ENCODE measurements at places on chromosomes 7 and 10.

DNA sequence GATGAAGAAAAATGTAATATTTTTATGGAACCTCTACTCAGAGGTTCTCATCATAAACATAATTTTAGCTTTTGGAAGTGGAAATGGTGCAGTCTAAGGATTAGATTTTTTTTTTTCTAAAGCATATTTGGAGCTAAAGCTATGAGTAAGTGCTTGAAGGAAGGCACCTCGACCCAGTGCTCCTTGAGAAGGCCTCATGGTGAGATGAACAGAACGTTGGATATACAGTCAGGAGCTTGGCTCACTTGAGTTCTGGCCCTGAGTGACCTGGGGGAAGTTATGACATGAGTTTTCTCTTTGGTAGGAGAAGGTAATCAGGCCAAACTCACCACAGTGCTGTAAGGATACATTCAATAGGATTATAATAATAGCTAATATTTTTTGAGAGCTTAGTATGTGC, 163.3 kb downstream of the JCAD start:
- no peak for DNase-seq

DNA sequence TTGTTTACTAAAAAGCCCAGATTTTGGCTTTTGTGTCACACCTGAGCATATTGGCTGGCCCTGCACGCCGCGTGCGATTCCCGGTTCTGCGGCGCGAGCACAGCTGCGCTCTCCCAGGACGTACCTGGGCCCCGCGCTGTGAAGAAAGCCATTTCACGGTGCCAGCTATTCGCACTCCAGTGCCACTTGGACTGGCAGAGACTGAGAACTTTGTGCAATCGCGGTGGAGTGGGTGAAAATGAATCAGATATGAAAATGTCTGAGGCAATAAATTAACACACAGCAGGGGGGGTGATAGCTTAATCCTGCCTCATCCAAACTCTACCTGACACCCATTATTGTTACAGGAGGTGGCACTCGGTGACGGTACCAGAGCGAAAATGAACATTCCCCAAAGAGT, 330.1 kb upstream of the MGMT start:
- no peak for DNase-seq

DNA sequence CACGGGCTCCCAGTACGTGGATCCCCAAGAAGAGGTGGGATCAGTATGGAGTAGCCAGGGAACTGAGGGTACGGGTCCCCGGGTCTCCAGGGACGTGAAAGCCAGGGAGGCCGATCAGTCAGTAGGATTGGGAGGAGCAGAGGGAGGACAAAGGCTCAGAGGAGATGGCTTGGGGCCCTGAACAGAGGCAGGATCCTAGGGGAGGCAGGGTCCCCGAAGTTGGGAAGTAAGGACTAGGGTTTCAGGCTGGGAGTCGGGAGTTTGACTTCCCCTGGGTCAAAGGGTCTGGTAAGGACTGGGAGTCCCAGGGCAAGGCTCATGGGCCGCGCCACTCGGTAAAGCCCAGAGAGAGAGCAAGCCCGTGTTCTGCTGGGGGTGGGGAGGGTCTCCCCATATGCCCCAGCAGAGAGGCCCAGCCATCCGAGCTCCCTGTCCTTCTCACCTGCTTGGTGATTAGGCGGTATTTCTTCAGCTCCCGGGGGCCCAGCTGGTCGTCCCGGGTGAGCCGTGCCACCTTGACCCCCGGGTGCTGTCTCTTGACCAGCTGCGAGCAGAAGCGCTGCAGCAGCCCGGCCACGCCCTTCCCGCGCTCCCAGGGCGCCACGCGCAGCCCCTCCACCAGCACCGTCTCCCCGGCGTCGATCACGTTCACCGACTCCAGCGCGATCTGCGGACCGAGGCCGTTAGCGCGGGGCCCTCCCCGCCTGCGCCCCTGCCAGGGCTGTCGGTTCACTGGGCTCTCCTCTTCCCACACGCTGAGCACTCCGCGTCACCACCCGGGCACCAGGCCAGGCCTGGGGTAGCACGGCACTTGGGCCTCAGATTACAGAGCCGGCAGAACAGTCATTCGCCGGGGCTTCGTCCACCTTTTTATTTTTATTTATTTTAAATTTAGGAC, 7.0 kb downstream of the NAT16 start:
- DNase-seq, result peak; percentile 47

GRCh38 chr10:76950354-76950753, 687.3 kb downstream of the KCNMA1 start:
- no peak for DNase-seq

DNA sequence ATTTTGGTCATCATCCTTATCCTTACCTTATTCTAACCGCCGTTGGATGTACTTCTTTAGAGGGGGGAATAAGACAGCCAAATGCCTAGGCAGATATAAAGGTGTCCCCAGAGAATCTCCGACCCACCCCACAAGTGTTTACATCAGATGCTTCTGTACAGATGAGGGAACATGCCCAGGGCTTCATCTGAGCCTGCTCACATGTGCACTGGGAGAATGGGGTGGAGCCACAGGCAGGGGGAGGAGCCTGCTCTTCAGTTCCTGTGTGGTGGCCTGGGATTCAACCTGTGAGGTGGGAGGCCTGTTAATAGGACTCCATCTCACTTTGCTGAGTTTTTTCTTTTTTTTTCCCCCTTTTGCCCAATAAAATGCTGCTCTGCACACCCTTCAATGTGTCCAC, 27.6 kb upstream of the OPTN start:
- no peak for DNase-seq

GRCh38 chr7:44796034-44796503, 412 bp upstream of the PPIA start:
- no peak for DNase-seq

GRCh38 chr10:63987212-63987611, 466.0 kb downstream of the REEP3 start:
- DNase-seq, result no peak

GRCh38 chr10:132678436-132679216, 107.3 kb downstream of the NKX6-2 start:
- DNase-seq, result no peak

DNA sequence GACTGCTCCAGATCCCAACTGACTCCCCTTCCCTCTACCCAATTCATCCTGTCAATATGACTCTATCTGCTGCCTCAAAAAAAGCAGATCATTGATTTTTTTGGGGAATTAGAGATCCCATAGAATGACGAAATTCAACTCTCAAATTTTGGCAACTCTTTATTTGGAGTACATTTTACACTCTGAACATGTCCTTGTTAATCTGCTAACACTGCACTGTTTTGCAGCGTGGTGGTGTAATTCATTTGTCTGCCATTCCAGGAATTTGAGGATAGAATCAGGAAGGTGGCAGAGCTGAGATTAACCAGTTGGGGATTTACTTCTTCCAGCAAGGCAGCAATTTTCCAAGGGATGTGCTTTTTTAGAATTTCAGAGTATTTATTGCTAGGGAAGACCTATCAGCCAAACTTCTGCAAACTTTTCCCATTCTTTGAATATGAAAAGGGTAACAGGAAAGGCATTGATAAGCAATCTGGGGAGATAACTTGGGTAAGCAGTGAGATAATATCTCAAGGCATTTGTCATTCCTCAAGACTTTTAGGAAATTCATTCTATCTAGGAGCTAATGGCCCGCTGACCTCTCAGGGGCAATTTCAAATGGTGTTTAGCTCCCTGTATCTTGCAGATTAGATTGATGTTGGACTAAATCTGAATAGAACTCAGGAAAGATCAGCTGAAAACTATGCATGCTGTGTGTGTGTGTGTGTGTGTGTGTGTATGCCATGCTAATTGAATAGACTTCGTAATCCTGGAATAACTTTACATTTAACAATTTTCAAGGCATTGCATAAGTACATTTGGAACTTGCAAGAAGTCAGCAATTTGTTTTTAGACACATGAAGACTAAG, 9.7 kb downstream of the BAMBI start:
- no peak for DNase-seq

- no peak for DNase-seq
Observed at GRCh38 chr7:1142051-1142635, 17.9 kb downstream of the ZFAND2A start.

DNA sequence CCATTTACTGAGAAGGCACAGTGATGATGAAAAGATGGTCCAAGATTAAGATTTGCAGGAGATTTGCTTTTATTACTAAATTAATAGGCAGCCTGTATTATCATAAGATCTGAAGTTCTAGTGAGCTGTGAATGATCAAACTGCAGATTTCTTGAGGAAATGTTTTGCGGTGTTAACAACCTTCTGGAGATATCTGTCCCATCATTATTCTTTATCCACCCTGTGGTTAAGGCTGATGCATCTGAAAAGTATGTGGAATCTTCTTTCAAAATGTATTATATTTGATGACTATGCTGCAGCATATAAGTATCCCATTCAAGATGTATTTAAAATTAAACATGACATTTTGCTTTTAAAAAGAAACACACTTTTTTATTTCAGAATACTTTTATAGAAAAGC, 150.3 kb downstream of the POLR1F start:
- DNase-seq, result no peak

- DNase-seq, result peak; percentile 48
Observed at GRCh38 chr10:112374724-112375541, 1.0 kb downstream of the ACSL5 start.

GRCh38 chr7:142642316-142642715, 107.0 kb upstream of the PRSS1 start:
- DNase-seq, result no peak

DNA sequence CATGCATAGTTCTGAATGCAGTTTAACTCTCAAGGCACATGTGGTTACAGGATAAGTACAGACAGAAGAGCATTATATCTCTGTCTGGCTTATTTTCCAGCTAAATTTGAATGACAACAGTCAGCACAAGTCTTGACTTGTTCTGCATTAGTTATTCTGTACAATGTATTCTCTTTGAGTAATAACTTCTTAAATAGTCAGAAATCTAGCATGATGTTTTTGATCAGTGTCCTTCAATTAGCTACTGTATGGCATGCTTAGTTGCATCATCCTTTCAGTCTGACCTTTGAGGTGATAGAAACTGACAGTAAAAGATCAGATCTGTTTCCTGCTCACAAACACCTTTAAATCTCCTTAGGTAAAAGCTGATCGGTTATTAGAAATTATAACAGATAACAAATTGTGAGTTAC, 118.1 kb downstream of the ARL4A start:
- DNase-seq, result no peak

DNA sequence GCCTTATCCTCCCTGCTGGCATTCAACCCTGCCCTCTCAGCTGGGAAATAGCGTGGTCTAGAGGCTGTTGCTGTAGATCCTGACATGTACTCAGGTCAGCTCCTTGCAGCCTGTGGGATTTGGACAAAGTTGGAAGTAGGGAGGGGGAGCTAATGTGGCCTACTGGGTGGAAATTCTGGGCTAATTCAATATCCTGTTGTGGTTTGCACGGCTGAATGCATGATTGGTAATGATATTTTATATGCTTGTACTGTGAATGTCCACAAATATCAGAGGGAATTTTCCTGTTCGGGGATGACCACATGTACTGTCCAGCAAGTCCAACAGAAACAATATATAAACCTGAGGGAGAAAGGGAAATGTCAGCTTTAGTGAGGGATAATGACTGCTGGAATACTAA, 22.1 kb upstream of the NPVF start:
- no peak for DNase-seq

GRCh38 chr10:103789771-103790201, 65.6 kb downstream of the SH3PXD2A start:
- peak; percentile 83 for DNase-seq

DNA sequence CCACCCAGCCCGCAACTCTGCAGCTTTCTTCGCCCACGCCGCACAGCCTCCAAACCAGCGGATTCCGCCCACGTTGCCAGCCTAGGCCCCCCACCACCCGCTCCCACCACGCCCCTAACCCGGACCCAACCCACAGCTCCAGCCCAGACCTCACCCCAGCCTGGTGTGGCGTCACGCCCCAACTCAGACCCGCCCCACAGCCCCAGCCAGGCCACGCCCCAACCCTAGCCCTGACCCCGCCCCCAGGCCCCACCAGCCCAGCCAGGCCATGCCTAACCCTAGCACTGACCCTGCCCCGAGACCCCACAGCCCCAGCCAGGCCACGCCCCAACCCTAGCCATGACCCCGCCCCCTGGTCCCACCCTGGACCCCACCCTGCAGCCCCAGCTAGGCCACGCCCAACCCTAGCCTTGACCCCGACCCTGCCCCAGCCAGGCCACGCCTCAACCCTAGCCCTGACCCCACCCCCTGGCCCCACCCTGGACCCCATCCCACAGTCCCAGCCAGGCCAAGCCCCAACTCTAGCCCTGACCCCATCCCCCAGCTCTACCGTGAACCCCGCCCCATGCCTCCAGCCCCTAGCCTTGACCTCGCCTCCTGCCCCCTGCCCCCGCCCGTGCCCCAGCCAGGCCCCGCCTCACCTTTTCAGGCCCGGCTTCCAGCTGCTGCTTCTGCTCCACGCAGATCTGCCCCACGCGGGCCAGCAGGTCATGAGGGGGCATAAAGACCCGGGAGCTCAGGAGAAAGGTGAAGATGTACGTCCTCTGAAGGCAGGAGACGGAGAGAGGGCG, 64.0 kb downstream of the RASGEF1A start:
- DNase-seq, result peak; percentile 60

GRCh38 chr7:101781439-101781838, 36.0 kb upstream of the CUX1 start:
- DNase-seq, result no peak

GRCh38 chr10:128624656-128625530, 498.7 kb upstream of the MKI67 start:
- DNase-seq, result no peak

DNA sequence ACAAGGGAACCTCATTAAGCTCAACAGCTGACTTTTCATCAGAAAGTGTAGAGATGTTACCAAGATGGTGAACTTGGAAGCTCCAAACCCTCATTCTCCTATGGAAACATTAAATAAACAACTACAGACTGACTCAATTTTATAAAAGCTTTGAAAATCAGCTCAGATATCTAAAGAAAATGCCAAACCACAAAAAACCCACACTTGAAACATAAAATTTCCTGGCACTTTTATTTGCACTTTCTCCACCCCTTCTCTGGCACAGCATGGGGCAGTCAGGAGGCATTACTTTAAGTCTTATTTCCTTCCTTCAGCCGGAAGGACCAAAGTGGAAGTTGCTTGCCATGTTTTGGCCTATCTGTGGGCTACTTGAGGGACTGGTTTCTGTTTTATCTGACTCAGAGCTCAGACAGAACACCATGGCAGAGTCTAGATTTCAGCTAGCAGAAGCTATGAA, 114.7 kb downstream of the ODAD2 start:
- DNase-seq, result no peak

DNA sequence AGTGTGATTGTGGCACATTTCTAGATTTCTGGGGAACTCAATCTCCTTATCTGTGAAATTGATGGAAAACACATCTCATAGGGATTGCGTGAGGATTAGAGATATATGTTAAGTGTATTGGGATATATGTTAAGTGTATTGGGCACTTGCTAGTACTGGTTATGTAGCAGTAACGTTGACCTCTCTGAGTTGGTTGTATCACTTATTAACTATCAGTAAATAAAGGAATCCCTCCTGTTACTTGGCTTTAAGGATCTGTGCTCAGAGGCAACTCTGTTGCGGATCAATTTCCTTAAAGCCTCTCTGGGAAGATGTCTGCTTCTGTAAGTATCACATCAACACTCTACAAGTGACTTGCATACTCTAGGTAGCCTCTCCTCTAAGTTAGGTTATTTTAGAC, 25.2 kb downstream of the GNAI1 start:
- no peak for DNase-seq

DNA sequence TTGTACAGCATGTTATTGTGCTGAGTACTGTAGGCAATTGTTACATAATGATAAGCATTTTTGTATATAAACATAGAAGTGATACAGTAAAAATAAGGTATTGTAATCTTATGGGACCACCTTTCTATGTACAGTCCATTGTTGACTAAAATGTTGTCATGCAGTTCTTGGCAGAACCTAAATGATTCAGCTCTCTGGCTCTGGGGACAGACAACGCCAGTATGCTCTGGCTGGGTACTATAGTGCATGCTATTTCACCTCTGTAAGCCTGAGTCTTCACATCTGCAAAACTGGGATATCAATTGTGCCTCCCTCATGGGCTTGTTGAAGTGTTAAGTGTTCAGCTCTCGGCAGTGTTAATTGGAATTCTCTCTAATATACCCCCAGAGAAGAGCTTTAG, 674.3 kb downstream of the INHBA start:
- DNase-seq, result no peak

Measured in colonic mucosa (tissue), 4 donors.